ENCODE measurements at places on chromosomes 3 and 15. TPM values are rescaled to one million over a fixed set of nuclear protein-coding genes. Genes with fewer than 3 reads are reported as not detected.

Gene CTXN2
- 0.04 TPM for total RNA-seq

Gene BLM
- 13.3 TPM for total RNA-seq

Gene HYAL3
- total RNA-seq = 7.8 TPM

Gene AGBL1
- not detected for total RNA-seq

Gene ADAMTS7
- 4.2 TPM for total RNA-seq

Gene GOLGA8S
- total RNA-seq = 0.15 TPM

Gene TJP1
- total RNA-seq = 89.3 TPM

Gene TMEM43
- total RNA-seq = 84.0 TPM

Gene WDR93
- total RNA-seq = 0.28 TPM

Gene ECE2
- not detected for total RNA-seq

Gene ZXDC
- 7.6 TPM for total RNA-seq

Gene GRIP2
- total RNA-seq = 1.4 TPM

Gene QTRT2
- total RNA-seq = 24.1 TPM

Gene SLC27A2
- total RNA-seq = 26.4 TPM

Gene KATNBL1
- 40.4 TPM for total RNA-seq

Gene CHCHD6
- total RNA-seq = 16.2 TPM

Gene NPAP1
- not detected for total RNA-seq

Gene ZNF80
- total RNA-seq = not detected

Gene SLC38A3
- 0.01 TPM for total RNA-seq

Gene TRIM42
- not detected for total RNA-seq
